RKO (cell line): ENCODE measurements at places on chromosomes 7 and 10.

- no peak for DNase-seq
Observed at GRCh38 chr10:111999205-111999914, 184.2 kb downstream of the GPAM start.

DNA sequence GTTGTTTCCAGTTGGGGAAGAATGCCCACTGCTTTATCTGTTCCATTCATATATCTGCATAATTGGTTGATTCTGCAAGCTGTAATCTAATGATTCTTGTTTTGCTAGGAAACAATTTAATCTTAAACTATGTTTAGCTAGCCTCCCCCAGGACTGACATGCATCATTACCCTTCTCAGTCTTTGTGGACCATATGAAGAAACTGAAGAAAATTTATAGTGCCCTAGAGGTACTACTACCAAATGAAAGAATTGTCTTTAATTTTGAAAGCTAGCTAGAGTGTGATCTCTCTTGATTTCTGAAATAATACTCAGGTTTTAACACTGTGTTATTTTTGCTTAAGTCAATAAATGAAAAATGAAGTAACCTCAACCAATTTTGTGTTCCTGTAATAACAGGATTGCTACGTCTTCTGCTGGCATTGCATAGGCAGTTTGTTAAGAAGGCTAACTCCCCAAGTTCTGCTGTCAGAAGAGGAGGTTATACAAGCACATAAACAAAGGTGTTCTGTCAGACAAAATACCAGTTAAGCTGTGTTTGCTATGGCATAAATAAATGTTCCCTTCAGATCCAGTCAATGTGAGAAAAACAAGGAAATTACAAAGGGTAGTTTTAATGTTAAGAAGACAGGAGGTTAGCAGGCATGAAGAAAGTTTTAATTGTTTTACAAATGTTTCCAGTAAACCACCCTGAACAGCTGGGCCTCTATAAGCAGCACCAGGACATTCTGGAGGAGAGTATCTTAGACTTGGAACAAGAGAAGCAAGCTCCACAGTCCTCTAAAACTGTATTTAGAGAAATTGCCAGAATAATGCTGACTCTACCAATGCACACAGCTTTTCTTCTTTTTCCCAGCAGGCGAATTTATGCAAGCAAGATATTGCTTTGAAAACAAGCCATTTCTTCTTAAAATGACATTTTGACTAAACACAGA lies 90.3 kb upstream of the CTTNBP2 start:
- no peak for DNase-seq

GRCh38 chr7:68875857-68876256 lies 722.4 kb upstream of the AUTS2 start:
- no peak for DNase-seq

DNA sequence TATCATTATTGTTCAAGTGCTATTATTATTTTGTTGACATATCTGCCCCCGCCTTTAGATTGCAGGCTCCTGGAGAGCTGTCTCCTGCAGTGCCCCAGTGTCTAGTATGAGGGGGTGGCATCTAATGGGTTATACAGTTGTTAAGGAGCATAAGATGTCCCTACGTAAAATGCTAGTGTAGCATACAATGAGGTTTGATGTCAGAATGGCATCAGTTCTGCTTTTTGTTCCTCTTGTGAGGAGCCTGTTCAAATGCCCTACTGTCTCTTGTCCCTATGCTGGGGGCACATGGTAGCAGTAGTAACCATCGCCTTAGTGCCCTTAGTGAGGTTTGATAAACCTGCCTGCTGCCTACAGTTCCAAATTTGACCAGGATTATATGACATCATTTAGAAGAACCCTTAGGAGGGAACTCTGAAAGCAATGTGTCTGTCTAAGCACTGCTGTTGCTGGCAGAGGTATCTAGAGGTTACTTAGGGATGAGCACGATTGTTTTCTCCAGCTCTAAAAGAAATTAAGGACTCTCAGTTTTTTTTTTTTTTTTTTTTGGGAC lies 9.7 kb downstream of the CREM start:
- no peak for DNase-seq

DNA sequence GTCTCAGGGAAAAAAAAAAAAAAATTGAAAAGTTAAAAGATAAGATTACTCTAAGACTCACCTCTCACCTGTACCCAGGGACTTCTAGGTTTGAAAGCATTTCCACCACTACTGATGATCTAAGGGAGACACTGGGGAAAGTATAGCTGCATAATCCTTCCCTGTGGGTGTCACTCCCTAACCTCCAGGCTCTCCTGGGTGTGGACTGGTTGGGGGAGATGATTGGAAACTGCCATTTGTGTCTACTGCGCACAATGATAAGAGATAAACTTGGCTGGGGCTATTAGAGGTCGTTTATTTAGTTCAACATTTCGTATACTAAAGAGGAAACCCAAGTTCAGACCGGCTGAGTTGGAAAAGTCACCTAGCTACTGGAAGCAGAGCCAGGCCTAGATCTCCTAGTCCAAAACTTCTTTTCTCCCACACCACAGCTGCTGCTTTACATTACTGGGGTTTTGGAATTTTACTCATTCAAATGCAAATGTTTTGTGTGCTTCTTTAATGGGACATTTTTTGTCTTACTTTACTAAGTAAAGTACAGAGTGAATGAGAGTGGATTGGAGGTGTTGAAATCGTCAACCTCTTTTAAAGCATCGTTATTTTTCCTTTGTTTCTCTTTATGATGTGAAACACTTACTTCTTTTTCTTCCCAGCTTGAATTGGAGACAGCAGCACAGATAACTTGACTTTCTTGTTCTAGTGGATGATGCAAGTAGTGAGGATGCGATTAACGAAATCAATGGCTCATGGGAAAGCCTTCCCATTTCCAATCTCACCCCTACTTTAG lies 22.3 kb upstream of the SEC61G start:
- no peak for DNase-seq

GRCh38 chr7:16236381-16236780 lies 185.0 kb downstream of the CRPPA start:
- no peak for DNase-seq

DNA sequence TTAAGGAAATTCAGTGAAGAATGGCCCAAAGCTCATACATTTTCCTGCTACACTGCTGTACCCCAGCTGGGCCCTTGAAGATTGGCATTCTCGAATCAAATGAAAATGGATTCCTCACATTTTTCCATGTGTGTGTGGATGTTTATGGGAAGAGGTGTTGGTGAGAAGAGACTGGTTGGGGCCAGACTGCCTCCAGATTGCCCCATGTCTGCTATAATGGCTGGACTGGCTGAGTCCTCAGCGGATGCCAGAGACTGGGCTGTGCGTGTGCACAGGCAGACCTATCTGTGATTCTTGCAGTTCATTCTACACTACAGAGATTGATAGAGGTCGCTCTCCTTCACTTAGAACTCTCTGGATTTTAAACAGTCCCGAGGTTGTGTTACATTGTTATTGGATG lies 183.6 kb upstream of the GDF10 start:
- DNase-seq = no peak
